CD4-positive, alpha-beta T cell treated with Interleukin-4 for 1 hour (primary cell): ENCODE measurements at places on chromosomes 3 and 15.

- DNase-seq, result no peak
Observed at GRCh38 chr3:71570546-71570945, 13.0 kb downstream of the FOXP1 start.

DNA sequence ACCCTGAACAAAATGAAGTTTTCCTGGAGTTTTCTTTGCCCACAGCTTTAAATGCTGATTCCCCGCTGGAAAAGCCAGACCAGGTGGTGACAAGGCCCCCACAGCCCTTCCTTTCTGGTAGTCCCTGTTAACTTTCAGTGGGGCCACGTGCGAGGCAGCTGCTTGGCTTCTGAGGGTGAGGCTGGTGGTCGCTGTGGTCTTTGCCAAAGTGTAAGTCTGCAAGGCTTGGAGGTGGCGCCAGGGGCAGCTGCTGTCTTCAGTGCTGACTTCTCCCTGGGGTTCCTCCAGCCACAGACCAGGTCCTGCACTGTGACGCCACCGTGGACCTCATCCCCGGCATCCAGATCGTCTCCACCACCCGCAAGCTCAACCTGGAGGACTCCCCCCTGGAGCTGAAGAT is 54.1 kb upstream of the TAMM41 start:
- DNase-seq, result no peak

- no peak for DNase-seq
Observed at GRCh38 chr15:32717426-32718226, at the start of gene GREM1. TSS of gene GREM1 (plus strand) at chr15:32718004. CDS start at chr15:32730691, 12,687 bp downstream.

DNA sequence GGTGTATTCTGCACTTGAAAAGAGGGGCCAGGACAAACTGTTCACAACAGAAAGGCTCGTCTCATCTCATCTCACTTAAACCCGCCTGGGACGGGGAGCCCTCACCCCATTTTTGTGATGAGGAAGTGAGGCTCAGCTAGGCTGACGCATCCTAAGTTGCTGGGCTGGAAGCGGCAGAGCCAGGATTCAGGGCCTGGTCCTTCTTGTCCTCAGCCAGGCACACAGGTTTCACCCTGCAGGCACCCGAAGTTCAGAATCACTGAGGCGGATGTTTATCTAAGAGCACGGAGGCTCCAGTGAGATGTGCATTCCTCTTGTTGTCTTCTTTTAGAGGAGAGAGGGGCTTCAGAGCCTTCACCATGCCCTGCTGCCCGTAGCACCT is 51.1 kb upstream of the PLXNA1 start:
- no peak for DNase-seq

DNA sequence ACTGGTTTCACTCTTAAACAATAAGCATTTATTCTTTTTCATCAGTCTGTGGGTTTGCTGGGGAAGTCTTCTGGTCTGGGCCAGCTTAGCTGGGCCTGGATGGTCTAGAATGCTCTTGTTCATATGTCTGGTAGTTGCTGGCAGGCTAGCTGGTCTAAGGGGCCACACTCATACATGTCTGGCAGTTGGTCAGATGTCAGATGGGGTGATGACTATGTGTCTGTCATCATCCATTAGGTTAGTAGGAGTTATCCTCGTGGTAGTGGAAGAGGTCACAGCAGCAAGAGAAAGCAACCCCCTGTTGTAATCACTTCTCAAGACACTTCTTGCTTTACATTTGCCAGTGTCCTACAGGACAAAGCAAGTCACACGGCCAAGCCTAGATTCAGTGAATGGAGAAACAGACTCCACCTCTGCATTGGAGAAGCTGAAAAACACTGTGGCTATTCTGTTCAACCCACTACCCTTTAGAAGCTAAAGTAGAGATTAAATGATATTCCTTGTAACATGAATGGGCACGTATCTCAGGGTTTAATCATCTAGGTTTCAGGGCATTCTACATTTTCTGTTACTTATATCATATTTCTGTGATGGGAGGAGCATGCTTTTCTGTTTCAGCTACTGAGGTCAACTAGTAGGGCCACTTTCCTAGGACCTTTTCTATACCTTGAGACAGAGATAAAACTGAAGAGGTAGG is 5.5 kb upstream of the ARID3B start:
- no peak for DNase-seq

DNA sequence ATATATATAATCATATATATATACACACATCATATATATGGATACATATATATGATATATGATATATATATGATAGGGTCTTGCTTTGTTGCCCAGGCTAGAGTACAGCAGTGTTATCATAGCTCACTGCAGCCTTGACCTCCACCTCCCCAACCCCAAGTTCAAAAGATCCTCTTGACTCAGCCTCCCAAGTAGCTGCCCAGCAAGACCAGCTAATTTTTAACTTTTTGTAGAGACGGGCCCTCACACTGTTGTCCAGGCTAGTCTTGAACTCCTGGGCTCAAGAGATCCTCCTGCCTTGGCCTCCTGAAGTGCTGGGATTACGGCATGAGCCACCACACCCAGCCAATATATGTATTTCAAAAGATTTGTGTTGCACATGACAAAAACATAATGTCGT is 83.0 kb downstream of the TBL1XR1 start:
- no peak for DNase-seq

DNA sequence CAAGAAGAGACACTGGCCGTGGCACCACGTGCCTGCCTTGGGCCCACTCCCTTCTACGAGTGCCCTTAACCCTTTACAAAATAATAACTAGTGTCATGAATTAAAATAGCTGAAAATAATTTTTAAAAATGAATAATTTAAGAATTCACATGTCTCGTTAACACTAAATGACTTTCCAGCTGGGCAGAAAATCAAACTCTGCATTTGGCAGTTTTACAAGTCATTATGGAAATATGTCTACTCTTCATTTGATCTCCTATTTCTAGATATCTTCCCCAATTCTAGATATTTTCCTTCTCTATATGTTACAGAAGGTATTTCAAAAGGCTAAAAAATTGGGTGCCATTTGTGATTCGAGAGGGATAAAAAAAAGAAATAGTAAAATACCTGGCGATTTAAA is 100.2 kb downstream of the RORA start:
- no peak for DNase-seq

DNA sequence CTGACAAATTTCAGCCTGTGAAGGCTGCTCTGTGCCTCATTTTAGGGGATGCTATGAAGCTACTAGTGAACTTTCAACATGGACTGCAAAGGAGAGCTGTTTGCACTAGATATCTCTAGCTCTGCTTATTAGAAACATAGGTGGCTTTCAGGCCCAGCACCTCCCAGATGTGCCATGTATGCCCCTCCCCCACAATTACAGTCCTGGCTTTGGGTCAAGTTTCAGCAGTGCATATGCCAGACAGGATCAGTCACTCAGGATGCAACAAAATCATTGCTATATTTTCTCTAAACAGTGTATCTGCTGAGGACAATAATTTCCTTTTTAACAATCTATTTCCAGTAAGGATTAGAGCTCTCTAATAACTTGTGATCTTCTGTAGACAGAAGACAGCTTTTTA is 178.8 kb upstream of the STAC start:
- DNase-seq, result no peak

- no peak for DNase-seq
Observed at GRCh38 chr3:175664911-175665310, 805.8 kb downstream of the NAALADL2 start.

- no peak for DNase-seq
Observed at GRCh38 chr3:55804170-55805095, 317.3 kb upstream of the WNT5A start.
